NCI-H526 (cell line): ENCODE measurements at places on chromosomes 3 and 15.
A peak's percentile ranks its signal among the peaks of the same experiment; 100 is the strongest.

DNA sequence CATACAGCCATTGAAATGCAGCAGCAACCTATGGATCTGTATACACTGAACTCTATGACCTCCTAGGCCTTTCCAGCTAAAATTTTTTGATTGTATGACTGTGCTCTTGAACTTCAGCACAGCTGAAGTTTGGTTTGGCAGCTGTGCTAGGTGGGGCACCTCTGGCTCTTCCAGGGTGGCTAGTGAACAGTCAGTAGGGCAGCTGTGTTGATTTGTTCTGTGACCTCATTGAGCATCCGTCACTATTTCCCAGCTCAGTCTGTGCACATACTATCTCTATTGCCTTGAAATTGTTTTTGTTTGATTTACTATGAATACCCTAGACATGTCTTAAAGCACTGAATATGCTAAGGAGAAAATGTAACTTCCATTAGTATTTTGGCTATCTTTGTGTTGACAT, 363.2 kb upstream of the NAALADL2 start:
- no peak for DNase-seq

DNA sequence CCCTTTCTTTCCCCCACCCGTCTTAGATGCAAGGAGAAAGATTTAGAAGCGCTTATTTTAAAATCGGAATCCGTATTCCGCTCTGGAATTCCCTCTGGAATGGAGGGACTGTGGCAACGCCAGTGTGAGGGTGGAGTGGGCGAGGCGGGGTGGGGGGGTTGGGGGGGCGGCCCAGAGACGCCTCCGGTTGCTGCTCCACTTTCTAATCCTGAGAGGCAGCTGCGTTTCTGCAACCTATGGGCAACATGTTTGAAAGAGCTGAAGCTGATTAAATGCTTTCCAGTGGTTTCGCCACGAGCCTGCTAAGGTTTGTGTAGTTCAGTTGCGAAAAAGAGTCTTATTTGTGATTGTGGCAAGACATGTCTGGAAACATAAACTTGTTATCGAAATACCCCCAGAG, at the start of gene CCK:
CCK (minus strand) TSS at position 101 of the 400 bp plus-strand sequence. CDS start 2,555 bp downstream, outside the sequence.
- DNase-seq: no peak

DNA sequence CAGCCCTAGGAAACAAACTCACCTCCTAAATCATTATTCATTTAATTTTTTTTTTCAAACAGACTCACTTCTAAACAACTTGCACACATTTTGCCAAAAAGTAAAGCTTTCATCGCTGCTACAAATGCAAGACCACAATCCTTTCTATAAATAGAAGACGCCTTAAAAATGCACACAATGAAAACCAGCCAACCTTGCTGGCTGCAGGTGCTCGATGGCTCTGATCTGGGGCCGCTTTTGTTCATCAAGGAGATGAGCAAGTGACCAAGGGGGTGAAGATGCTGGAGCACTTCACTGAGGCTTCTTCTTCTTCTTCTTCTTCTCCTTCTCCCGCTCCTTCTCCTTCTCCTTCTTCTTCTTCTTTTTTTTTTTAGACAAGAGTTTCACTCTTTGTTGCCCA, 12.7 kb upstream of the SLC6A6 start:
- no peak for DNase-seq

- no peak for DNase-seq
These were observed 693.6 kb downstream of the CADM2 start for GRCh38 chr3:85652360-85652759.

DNA sequence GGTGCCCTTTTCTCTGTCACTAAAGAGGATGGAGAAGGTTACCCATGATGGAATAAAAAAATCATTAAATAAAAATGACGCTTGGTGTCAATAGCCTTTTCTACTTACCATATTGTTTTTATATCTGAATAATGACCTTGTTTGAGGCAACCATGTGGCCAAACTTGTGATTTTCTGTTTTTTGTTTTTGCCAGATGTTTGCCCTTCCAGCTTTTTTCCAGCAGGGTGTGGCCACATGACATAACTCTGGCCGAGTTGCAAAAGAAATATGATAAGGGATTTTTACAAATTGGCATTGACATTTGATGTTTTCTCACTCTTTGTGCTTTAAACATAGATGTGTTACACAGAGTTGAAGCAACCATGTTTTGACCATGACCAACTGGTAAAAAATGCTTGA, 39.7 kb upstream of the EPHA3 start:
- no peak for DNase-seq

GRCh38 chr3:76429581-76430177, 610.2 kb upstream of the ROBO2 start:
- DNase-seq: no peak

GRCh38 chr3:167575000-167575600, 78.6 kb downstream of the WDR49 start:
- DNase-seq: no peak

- peak; percentile 56 for DNase-seq
These were observed 501 bp downstream of the DMXL2 start for GRCh38 chr15:51621936-51622603.

DNA sequence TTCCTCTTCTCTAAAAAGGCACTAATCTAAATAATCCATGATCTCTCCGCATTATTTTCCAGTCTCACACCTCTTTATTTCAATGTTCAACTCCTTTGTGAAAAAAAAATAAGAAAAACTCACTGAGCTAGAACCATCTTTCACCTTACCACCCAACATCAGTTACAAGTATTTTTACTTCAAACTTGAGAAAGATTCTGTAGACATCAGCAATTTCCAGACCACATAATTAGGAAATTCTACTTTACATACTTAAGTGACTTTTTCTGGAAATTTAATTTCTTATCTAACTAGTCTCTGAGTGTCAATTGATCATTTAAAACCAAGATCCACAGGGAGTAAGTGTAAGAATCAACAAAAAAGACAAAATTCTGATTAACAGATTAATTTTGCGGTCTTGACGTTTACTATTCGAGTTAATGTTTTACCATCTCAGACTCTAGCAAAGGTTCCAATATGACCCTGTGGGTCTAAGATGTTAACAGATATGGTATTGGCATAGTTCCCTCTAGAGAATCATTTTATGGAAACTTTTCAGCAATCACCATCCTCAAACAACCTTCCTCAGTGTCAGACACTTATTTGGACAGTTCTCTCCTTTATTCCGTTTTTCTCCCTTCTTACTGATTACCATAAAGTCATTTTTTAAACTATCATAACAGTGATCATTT, 5.1 kb downstream of the ATP13A3 start:
- no peak for DNase-seq

GRCh38 chr15:54576298-54576935, 598.2 kb downstream of the UNC13C start:
- DNase-seq: no peak

DNA sequence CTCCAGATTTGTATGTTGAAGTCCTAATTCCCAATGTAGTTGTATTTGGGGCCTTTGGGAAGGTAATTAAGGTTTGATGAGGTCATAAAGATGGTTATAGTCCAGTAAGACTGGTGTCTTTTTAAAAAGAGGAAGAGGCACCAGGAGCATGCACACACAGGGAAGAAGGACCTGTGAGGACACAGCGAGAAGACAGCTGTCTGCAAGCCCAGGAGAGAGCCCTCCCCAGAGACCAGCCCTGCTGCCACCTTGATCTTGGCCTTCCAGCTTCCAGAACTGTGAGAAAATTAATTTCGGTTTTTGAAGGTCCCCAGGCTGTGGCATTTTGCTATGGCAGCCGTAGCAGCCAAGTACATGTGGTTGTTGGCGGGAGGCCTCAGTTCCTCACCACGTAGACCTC, 32.8 kb upstream of the TSEN2 start:
- DNase-seq: no peak

DNA sequence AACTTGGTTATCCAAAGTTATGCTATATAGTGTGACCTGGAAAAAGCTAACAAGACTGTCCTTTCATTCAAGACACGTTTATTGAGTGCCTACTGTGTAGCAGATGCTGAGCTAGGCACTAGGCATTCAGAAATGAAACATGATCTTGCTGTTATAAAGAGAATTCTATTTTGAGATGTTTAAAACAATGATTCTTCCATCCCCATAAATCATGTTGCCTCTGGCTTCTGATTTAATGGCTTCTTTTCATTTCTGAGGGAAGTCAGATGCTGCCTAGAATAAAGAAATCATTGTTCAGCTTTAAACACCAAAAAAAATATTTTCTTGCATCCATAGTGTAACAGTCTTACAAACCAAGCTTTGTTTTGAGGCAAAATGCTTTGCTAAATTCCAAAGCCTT, 620.9 kb upstream of the UBE2E2 start:
- no peak for DNase-seq
